T-helper 17 cell (primary cell): ENCODE measurements at places on chromosomes 2 and 18. TPM values are rescaled to one million over a fixed set of nuclear protein-coding genes. Genes with fewer than 3 reads are reported as not detected.

- no peak for DNase-seq
Observed at GRCh38 chr2:2269426-2269825, 61.6 kb downstream of the MYT1L start.

DNA sequence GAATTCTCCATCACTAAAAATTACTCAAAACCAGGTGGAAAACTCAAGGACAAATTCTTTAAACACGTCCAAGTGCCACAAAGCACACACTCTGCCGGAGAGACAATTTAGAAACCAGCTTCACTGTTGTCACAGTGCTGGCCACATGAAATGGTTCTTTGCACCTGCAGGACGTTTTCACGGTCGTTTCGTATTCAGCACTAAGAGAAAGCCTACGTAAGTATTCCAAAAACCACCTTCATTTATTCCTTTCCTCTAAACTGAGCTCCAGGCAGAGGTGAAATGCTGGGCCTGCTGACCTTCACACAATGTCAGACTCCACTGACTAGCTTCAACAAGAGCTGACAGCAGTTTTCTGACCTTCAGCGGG is 680 bp downstream of the ATP5F1A start:
- DNase-seq: no peak

- no peak for DNase-seq
Observed at GRCh38 chr2:105649534-105649933, 95.2 kb upstream of the NCK2 start.

- DNase-seq: no peak
Observed at GRCh38 chr2:45771261-45771660, 119.8 kb downstream of the PRKCE start.

DNA sequence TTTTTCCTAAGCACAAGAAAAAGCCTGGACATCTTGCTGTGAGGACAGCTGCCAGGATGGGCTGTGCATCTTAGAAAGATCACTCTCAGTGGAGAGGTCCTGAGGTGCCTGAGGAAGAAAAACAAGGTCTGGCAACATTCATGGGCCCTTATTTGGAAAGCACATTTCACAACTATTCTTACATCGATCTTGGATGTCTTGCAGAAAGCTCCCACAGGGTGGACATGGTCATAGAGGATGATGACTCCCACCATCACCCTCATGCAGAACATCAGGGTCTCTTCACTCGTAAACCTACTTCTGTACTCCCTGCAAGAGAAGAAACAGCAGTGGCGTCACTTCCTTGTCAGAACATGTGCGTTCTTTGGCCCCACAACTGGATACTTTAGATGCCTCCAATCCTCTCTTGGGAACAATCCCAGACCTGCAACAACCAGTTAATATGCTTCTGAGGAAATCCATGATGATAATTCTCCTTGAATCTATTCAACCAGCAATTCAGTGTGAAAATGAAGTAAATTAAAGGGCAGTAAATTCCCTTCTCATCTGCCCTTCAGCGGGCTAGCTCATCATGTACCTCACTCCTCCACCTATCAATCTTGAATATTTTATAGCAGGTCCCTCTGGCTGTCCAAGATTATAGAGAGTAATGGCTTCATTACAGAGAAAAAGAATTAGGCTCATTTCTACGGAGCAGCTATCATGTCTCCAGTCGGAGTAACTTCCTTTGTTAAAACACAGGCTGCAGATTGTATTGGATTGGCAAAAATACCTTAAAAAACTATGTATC is 106.2 kb downstream of the CYRIA start:
- no peak for DNase-seq

DNA sequence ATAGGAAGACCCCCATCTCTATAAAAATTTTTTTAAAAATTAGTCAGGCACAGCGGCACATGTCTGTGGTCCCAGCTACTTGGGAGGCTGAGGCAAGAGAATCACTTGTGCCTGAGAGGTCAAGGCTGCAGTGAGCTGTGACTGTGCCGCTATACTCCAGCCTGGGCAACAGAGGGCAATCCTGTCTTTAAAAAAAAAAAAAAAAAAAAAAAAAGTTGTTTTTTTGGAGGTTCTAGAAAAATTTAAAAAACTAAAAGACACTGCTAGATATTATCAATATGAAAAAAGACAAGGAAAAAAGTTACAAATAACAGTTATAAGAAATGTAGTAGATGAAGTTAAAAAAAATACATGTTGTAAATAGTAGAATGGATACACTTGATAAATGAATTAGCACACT is 56.1 kb upstream of the C2orf15 start:
- no peak for DNase-seq

DNA sequence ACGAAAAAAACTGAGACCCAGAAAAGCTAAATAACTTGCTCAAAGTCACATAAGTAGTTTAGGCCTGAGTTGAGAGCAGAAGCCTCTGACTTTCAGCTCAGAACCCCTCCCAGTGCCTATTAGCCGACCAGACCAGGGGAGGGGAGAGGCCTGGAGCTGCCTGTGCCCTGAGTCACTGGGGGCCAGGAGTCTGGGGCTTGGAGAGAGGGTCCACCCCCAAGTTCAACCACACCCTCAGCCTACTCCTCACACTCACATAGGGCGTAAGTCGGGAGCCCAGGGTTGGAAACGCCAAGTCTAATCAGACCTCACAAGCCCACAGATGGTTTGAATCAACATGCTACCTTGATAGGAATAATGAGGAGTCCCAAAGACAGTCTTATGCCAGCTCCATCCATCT is 12.6 kb upstream of the PKDCC start:
- no peak for DNase-seq

DNA sequence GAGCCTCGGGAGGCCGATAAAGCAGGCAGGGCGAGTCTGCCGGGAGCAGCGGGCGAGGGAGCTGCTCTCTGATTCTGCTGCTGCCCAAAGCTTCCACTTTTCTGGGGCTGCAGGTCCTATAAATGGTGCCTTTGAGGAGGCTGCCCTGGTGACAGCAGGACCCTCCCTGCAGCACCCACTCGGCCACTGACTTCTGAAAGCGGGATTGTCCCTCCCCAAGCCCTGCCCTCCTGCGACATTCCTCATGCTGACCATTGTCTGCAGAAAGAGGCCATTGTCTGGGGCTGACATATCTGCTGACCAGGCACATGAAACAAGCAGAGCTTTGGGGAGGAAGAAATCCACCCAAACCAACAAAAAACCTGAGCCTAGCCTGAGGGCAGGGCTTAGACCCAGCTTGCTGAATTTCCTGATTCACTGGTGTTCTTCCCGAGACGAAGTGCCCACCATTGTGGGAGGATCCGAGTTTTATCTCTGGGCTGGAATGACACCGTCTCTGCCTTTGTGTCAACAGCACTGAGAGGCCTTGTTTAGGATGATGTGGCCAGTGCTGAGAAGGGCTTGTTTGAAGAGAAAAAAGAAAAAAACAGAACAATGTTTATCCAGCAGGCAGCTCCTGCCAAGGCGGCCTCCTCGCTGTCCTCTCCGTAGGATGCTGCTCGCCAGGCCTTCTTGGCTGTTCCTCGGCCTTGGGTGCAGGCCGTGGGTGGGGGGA is 129.7 kb downstream of the MYCN start:
- DNase-seq: no peak

DNA sequence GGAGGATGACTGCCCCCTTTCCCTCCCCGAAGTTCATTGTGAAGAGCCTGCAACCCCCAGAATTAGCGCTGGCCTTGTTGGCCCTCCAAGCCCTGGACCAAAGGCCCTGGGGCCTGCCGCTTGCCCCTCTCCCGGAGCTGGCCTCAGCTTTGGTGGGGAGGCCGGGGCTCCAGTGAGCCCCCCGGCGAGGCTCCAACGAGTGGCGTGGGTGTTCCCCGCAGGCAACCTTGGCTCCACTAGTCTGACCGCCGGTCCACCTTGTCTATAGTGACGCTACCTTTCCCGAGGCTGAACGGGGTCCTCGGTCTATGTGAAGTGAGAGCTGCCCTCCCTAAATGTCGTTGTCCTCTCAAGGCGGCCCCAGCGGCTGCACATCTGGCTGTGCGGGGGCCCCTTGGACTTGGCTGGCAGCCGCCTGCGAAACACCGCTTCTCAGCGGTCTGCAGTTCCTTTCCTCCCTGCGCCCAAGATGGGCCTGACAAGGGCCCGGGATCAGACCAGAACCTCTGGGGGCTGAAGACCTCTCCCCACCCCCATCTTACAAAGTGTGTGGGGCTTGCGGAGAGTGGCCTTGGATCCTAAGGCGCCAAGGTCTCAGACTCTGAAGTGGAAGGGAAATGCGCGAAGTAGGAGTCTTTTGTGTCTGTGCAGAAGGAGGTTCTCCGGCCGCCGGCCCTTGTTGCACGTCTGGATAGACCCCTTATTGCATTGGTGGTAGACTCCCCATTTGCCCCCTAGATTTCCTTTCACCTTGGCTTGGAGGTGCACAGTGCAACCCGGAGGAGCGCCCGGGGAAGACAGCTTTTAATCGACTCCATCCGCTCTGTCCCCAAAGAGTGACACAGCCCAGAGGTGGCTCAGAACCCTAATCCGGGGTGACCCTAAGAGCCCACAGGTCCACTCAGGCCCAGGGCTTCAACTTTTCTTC is 3.9 kb upstream of the HOXD10 start:
- DNase-seq: no peak

The KCNIP3 gene
- total RNA-seq: not detected

The GAL3ST2 gene
- total RNA-seq: 2.4 TPM

The GBX2 gene
- not detected for total RNA-seq

The ITGB6 gene
- not detected for total RNA-seq

The STK17B gene
- total RNA-seq: 460 TPM
